ENCODE measurements at places on chromosomes 16 and 17.

DNA sequence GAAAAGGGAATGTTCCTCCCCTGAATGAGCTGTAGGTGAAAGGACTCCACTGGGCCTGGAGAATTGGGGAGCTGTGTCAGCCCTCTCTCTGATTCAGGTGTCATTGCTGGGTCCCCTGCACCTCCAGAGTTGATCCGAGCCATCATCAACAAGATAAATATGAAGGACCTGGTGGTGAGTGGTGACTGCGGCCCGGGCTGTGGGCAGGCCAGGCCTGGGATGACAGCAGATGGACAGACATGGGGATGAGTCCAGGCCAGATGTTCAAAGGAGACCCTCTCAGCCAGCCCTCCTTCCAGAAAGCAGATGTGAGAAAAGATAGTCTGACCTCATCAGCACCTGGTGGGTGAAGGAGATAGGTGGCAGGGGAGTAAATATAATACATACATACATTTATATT lies 4.6 kb downstream of the CHAD start:
- DNase-seq, result no peak

DNA sequence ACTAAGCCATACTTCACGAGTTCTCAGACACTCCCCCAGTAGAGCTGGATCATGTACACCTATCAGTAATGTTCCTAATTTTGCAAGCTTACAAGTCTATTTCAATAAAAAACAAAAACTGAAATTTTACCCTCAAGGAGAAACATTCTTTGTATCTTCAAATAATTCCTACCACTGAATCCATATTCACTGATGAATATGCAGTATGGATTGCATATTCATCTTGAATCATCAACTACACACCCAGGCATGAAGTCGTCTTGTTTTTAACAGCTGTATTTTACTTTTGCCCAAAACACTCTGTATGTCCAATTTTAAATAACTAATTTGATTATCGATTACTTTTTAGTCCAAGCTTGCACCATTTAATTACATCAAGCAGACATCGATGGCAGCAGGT lies 31.8 kb downstream of the ZDHHC7 start:
- DNase-seq, result no peak

DNA sequence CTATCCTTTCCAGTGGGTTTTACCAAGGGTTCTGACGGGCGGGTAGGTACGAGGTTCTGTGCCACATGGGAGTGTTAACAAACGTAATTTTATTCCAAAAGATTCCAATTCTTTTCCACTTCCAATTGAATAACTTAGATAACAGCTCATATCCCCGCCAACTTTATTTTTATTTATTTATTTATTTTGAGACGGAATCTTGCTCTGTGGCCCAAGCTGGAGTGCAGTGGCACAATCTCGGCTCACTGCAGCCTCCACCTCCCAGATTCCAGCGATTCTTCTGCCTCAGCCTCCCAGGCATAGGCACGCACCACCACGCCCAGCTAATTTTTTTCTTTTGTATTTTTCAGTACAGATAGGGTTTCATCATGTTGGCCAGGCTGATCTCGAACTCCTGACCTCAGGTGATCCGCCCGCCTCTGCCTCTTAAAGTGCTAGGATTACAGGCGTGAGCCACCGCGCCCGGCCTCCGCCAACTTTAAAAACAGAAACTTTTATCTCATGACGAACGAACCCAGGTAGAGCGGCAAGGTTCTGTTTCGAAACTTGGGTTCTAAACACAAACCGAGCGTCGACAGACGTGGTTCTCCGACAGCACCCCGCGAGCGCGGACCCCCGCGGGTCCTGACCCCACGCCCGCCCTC lies 613 bp downstream of the ECI1 start:
- no peak for DNase-seq

DNA sequence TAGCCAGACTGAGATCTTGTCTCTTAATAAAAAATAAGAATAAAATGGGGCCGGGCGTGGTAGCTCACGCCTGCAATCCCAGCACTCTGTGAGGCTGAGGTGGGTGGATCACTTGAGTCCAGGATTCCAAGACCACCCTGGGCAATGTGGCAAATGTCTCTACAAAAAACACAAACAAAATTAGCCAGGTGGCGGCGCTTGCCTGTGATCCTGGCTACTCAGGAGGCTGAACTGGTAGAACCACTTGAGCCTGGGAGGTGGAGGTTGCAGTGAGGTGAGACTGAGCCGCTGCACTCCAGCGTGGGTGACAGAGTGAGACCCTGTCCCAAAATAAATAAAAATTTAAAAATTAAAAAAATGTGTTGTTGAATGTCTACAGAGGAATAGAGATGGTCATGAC lies 2.9 kb upstream of the DEF8 start:
- no peak for DNase-seq

GRCh38 chr17:63486317-63487013 lies 9.6 kb downstream of the ACE start:
- DNase-seq, result no peak

DNA sequence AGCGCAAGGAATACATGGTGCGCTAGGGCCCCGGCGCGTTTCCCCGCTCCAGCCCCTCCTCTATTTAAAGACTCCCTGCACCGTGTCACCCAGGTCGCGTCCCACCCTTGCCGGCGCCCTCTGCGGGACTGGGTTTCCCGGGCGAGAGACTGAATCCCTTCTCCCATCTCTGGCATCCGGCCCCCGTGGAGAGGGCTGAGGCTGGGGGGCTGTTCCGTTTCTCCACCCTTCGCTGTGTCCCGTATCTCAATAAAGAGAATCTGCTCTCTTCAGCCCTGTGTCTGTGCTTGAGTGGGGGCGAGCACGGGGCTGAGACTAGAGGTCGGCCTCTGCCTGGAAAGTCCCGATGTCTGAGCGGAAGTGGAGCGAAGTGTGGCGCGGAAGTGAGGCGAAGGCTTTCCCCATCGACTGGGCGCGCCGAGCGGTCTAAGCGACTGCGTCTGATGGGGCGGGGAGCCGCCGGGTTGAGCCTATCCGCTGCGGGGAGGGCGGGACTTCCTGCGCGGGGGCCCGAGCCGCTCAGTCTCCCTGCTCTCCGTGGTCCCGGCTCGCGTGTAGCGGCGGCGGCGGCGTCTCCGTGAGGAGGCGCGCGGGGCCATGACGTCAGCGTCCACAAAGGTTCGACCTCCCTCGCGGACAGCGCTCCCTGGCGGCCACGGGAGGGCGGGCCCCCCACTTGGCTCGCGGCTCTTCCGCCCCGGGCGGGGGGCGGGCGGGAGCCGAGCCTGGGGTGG lies 2.0 kb downstream of the RNASEK start:
- DNase-seq, result peak; percentile 97

DNA sequence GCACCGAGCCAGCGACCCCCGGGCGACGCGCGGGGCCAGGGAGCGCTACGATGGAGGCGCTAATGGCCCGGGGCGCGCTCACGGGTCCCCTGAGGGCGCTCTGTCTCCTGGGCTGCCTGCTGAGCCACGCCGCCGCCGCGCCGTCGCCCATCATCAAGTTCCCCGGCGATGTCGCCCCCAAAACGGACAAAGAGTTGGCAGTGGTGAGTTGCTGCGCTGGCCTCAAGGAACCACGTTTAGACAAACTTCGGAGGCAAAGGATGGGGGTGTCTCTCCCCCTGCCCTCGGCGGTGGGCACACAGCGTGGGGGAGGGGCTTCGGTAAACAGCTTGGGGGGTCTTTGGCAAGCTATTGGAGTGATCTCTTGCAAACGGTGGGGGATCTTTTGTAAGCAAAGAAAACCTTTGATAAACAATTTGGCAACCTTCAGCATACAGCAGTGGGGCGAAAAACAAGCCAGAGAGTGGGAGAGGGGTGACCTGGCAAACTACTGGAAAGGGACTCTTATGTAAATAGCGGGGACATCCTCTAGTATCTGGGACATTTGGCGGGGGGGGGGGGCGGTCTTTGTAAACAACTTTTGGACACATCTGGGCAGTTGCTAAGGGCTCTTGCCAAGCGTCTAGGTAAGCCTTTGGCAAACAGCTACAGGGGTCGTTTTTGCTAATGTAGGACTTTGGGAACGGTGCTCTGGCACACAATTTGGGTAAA lies 587 bp downstream of the MMP2 start:
- no peak for DNase-seq

DNA sequence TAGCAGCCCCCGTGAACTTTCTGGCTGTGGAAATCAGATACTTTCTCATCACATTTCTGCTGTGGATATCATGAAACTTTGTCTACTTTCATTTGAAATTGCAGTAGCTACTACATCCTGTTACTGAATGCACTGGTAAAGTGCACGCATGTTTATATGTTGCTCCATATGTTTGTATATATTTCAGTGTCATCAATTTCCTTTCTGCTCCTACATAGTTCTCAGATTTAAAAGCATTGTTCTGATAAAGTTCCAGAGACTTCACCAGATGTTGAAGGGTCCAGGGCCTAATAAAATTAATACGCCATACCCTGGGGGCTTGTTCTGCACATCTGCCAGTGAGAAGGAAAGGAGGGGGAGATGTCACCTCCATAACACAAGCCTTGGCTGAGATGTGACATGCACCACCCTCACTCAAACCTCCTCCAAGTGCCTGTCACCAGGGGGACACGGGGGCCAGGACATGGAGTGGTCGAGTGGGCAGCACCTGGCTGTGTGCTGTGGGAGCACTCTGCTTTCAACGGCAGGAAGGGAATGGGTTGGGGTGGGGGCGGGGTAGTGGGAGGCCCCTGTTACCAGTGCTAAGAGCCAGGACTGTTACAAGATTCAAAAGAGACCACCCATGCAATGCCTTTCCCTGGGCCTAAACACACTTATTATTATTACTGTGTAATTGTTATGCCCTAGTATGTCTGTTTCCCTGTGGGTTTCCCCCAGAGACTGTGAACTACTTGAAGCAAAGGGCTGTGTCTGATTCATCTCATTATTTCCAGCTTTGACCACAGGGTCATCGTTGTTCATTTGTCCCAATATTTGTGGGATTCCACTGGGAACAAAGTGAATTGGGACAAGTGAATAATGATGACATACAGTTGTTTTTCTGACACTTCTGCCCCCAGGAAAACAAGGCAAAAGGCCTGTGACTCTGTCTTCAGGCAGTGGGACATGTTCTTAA lies 193.4 kb downstream of the FOXL1 start:
- no peak for DNase-seq

DNA sequence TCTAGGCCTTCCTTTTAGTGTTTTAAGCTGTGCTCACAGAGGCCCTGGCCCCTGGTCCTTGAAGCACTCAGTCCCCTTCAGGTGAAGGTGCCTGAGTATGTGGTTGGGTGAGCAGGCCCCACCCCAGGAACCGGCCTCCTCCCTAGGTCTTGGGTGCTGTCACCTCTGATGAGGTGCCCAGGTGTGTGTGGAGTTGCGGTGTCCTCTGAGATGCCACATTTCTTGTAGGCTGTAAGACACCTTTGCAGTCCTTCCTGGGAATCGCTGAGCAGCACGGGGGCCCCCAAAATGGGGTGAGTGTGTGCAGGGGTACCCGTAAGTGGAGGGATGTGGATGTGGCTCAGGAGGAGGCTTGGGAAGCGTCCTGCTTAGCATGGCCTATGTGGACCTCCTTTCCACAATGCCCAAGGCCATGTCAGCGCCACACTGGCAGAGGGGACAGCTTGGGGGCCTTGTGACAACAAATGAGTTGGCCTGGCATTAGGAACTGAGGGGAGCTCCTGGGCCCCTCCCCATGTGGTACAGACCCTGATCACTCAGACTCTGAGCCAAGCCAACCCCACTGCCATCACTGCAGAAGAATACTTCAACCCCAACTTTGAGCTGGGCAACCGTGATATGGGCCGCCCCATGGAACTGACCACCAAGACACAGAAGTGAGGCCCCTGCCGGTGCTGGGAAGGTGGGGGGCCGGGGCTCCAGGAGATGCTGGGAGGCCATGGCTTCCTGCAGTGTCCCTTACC lies 11.2 kb downstream of the CORO6 start:
- no peak for DNase-seq

DNA sequence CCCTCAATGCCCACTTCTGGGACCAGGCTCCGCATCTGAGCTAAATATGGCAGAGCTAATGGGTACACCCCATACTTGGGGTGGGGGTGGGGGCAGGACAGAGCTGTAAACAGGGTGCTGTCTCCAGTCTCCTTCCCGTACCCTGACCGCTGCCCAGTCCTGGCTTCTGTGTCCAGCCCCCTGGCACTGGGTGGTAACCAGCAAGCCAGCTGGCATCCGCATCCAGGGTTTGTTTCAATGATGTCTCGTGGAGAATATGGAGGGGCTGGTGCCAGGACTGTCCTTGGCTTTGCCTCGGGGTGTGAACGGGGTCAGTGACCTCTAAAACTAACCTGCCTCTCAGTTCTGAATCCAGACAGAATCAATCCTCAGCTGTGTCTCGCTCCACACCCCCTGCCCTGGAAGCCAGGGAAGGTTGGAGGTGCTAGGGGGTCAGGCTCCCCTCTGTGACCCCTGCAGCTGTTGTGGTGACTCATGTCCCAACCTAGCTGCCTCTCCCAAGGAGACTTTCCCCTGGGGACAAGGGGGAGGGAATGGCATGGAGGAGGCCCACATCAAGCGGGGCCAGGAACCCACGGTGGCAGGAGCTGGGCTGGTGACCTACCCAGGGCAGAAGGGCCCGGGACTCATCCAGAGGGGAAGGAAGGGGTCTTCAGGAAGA lies 1.5 kb upstream of the PNMT start:
- no peak for DNase-seq

DNA sequence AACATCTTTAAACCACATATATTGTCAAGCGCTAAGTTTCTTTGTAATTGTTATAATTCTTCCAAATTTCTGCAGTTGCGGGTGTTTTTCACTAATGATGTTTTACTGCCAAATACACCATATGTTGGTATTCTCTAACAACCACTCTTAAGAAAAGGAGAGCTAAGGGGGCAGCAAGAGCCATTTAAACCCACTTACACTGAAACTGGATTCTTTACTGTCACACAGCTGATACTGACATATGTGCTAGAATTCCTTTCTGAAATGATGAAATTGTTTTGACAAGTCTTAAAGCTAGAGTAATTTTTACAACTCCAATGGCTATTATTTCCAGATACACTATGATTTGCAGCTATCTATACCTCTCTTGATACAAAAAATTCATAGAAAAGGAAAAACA lies 483.1 kb downstream of the CDH11 start:
- no peak for DNase-seq

- no peak for DNase-seq
These were observed at the start of gene SLC47A2 for GRCh38 chr17:19716108-19717030. TSS of gene SLC47A2 (minus strand) at chr17:19716584. CDS start at chr17:19716555, 29 bp downstream.

DNA sequence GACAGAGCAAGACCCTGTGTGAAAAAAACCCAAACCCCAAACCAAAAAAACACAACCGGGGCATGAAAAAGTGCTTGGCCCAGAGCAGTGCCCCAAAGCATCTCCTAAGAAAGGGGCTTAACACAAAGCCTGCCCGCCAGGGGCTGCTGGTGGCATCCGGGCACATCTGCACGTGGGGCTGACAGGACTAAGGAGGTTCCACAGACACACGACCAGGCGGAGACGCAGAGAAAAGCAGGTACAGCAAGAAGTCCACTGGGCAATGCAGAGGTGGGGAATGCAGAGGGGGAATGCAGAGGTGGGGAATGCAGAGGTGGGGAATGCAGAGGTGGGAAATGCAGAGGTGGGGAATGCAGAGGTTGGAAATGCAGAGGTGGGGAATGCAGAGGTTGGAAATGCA lies 109.2 kb downstream of the ZNF778 start:
- no peak for DNase-seq

GRCh38 chr17:11001651-11002050 lies 163.8 kb upstream of the PIRT start:
- DNase-seq, result no peak

DNA sequence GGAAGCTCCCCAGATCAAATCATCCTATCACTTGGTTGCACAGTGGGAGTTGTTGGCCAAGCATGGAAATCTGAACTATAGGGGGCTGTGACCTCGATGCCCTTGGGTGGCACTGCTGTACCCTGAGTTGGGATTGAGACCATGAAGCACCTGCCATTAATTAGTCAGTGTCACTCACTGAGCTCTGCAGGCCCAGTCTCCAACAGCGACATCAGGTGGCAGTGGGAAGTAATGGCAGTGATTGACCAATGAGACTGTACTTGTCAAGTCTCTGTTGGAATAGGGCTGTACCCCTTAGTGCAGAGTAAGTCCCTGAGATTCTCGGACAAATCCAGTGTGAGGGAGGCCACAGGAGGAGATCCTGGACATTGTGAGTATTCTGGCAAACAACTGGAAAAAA lies 118.0 kb upstream of the RPL38 start:
- DNase-seq, result no peak

All from stimulated activated CD4-positive, alpha-beta T cell treated with anti-CD3 and anti-CD28 coated beads, Interleukin-2, amount 100 ng/mL, for 4 hours (primary cell).